ENCODE measurements at places on chromosomes 7 and 10.

GRCh38 chr7:69949122-69949521, 350.8 kb downstream of the AUTS2 start:
- no peak for DNase-seq

- no peak for DNase-seq
These were observed 143.7 kb downstream of the EGFR start for GRCh38 chr7:55162476-55162875.

DNA sequence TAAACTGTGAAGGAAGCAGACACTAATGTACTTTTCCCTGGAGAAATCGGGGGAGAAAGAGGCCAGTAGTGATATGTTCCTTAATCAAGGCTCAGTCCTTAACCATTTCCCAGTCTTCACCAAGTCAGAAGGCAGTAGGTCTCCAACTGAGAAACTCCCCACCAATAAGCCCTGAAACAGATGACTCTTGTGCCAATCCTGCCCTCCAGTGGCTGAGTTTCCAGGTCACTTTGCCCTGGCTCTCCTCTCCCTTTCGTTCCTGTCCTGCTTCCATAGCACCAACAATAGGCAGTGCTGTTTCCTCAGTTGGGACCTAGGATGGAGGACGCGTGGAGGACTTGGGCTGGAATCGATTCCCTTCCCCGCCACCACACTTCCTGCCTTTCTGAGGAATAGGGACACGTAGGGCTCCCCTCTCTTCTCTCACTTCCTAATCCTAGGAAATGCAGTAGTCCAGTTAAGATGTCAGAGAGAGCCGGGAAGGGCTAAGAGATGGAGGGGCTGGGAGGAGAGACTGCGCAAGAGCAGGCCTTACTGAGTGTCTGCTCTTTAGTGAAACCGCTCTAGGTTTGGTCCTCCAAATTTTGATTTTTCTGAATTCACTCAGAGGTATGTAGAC, 23.4 kb downstream of the ATOH7 start:
- no peak for DNase-seq

- DNase-seq = no peak
These were observed 47.7 kb downstream of the VIPR2 start for GRCh38 chr7:159096736-159097581.

- no peak for DNase-seq
These were observed 8.2 kb upstream of the PHYH start for GRCh38 chr10:13308096-13308495.

GRCh38 chr7:69620063-69620462, 21.8 kb downstream of the AUTS2 start:
- no peak for DNase-seq

GRCh38 chr7:73715648-73716317, 3.7 kb downstream of the STX1A start:
- DNase-seq = no peak

DNA sequence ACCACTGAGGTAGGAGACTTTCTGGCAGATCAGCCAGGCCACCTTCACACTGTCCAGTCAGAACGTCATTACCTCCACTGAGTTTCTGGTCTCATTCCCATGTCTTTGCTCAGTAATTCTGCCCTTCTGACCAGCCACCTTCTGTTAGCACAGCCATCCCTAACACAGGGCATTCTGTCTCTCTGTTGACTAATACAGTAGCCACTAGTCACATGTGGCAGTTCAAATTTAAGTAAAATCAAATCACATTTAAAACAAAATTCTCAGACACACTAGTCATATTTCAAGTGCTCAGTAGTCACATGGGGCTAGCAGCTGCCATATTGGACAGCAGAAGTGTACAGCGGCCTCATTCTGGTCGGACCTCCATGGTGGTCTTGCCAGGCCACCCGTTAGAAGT, 7.4 kb downstream of the CPSF4 start:
- DNase-seq = no peak

DNA sequence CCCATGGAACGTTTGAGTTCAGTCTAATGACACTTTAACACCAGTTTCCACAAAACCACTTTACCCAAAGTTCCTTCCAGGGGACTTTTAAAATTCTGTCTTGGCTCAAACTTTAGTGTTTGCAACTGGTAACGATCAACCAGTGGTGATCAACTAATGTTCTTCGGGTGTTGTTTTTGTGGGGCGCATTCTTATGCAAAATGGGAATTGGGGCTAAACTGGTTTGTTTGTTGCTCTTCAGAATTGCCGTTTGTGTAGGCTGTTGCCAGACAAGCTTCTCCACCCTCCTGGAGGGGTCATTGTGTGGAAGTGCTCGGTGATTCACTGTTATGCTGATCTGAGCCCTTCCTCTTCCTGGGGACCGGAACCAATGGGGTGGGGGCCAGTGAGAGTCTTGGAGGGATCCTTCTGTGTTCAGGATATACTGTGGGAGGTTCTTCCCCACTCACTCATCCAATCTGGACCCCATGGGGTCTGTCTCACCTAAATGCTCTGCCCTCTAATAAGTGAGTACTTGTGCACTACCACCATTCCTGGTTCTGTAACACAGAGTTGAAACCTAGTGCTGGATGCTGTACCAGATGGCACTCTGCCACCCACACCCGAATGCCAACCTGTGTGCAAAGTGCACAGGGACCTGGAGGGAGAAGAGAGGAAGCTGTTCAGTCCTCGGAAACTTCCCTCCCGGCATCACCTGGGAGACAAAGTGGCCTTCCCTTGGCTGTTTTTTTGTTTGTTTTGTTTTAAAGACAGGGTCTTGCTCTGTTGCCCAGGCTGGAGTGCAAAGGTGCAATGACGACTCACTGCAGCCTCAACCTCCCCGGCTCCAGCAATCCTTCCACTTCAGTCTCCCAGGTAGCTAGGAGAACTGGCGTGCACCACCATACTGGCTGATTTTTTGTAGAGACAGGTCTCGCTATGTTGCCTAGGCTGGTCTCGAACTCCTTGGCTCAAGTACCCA, 2.1 kb downstream of the NFE2L3 start:
- DNase-seq = no peak

DNA sequence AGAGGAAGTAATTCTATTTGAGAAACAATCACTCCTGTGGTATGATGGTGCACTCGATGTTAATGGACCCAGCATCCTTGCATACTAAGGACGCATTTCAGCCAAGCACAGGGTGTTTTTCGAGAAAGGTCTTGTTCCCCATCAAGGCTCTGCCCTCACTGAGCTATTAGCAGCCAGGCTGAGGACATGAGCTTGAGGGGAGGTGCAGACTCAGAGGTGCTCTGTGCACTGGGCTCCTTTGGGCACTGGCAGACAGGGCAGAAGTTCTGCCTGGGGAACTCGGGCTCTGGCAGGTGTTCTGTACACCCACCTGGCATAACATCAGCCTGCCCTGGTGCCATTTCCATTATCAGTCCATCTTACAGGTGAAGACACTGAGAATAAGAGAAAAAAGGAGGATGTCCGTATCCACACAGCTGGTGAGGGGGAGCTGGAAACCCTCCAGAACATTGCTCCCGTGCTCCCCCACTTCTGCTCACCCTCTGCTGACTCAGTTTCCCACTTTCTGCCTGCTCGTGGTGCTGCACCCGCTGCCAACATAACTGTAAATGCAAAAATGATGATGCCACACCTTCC, 92.7 kb upstream of the RET start:
- DNase-seq = no peak

DNA sequence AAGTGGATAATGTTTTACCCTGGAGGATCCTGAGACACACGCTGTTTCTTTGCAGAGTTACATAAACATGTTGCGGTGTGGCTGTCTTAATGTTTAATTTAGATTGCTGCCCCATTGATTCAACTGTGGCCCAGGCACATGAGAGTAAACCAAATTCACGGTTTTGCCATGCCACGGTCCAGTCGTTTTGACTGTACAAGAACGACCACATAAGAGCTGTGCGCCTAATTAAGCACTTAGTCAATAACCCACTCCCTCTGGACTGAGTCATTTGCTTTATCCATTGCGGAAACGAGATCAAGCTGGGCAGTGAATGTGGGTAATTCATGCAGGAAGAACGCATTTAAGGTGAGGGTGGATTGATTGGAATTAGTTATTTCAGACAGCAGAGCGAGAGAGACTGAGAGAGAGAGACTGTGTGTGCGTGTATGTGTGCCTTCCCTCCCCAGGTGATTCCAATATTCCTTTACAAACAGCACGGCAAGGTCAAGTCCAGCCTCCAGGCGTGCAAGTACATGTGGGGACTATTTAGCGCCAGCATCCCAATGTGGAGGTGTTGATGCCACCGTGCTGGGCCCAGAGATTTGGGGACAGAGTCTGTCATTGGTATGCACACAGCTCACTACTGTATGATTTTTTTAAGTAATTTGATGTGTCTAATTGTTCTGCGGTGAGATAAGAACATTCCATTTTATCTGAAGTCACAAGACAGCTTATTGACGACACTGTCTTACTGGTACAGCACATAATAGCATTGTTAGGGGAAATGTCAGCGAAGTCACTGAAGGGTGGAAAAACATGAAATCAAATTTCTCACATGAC, 8.4 kb upstream of the TEX36 start:
- no peak for DNase-seq

- no peak for DNase-seq
These were observed 284.7 kb downstream of the GPR37 start for GRCh38 chr7:124480821-124481290.

DNA sequence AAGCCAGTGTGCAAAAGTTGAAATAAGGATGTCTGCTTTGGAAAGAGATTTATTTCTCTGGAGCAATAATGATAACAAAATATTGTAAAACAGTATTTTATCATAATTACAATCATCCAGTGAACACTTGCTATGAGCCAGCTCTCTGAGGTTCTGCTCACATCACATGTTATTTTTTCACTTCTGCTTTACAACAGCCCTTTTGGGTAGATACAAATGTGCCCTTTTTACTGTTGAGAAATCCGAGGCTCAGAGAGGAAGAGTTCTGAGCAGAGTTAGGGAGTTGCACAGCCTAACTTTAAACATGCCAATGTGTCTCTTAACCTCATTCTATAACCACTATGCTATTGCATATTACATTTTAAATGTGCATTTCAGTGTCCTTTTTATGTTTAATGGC, 232.6 kb upstream of the CDC14C start:
- no peak for DNase-seq

- no peak for DNase-seq
These were observed 362.3 kb downstream of the WDR11 start for GRCh38 chr10:121213437-121213836.

- DNase-seq = no peak
These were observed 104.2 kb downstream of the COL26A1 start for GRCh38 chr7:101466871-101467270.

DNA sequence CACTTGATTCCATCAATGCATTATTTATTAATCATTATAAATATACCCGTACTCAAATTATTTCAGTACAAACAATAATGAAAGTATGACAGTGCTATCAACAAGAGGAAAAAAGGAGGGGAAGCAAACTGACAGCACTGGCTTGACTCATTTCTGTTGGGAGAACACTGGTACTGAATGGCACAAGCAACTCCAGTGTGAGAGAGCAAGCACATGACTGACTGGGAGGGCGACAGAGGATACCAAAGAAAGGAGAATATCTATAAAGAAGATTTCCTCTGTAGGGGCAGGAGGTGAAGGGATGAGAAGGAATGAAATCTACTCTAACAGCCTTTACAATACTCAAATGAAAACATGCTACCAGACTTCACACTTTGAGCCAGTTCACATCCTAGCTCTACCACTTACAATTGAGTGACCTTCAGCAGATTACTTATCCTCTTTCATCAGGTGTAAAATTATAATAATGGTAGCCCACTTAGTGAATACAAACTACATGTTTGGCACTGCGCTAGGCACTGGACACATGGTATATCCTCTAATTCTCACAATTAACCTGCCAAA, 1.5 kb downstream of the USP54 start:
- no peak for DNase-seq

DNA sequence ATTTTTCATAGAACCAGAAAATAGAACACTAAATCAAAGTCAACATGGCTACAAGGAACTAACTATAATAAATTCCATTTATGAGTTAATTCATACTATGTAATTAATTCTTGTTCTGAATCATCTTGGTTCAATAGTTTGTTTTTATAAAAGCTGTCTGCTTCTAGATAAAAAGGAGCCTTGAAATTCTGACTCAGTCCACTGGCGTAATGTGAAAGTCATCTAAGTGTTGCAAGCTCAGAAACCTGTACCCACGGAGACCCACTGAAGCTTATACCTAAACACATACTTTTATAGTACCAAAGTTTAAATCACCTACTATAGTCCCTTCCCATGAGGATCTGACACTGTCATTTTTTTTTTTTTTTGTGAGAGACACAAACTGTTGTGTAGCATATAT, 489.4 kb downstream of the SEMA3D start:
- no peak for DNase-seq

DNA sequence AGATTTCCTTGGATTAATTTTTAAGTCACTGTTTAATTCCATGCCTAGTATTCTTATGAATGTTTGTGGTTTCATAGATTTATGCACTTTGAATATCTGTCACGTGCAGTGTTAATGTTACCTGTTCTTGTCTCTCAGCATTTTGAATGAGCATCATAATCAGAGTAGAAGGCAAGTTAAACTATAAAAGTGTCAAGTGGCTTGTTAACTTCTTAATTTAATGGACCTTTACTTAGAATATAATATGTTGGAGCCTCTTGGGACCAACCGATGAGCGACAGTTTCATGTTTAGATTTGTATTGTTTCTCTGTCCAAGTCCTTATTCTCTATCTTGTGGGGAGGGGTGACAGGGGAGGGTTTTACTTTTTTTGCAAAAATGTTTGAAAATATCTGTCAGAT, 50.6 kb upstream of the MTURN start:
- DNase-seq = no peak

- DNase-seq = no peak
These were observed 169.5 kb downstream of the TMEM26 start for GRCh38 chr10:61283481-61284221.

DNA sequence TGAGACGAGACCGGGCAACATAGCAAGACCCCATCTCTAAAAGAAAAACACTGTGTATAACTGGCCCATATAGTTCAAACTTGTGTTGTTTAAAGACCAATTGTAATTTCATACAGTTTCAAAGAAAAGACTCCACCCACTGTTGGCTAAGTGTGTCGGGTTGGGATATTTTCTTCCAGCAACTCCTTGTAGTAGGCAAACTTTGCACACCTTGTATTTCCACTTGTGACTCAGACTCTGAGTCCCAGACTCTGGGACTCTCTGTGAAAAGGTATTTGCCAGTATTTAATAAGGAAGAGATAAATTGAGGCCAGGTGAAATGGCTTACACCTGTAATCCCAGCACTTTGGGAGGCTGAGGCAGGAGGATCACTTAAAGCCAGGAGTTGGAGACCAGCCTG, 29.3 kb upstream of the RHBDD2 start:
- no peak for DNase-seq

GRCh38 chr7:89334797-89335196, 539.3 kb upstream of the TEX47 start:
- no peak for DNase-seq

- no peak for DNase-seq
These were observed 8.4 kb downstream of the ATP6V1F start for GRCh38 chr7:128871050-128871449.

DNA sequence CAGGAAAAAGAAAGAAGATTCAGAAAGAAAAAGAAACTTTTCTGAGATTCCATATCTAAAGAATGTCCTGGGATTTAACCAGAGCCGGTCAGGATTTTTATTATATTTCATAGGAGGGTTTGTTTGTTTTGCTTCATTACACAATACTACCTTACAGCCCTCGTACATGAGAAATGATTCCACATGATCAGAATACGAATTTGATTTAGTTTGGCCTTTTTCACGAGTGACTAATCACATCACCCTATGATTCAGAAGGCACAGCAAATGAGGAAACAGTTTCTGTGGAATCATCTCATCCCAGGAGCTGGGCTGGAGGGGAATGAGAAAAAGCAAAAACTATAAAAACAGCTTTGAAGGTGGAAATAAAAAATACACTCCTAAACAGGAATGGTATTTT, 54.7 kb upstream of the VWC2 start:
- no peak for DNase-seq

- no peak for DNase-seq
These were observed 274.7 kb downstream of the USP6NL start for GRCh38 chr10:11336722-11337162.
